ENCODE measurements at places on chromosomes 16 and 17. TPM values are rescaled to one million over a fixed set of nuclear protein-coding genes. Genes with fewer than 3 reads are reported as not detected.

GRCh38 chr17:81233811-81234505 is 4.9 kb downstream of the TEPSIN start:
- no peaks in the 10 kb centered on the region for H3K36me3 ChIP-seq
- no peaks in the 10 kb centered on the region for H3K27me3 ChIP-seq
- H3K4me3 ChIP-seq = no peak overlapping the region

DNA sequence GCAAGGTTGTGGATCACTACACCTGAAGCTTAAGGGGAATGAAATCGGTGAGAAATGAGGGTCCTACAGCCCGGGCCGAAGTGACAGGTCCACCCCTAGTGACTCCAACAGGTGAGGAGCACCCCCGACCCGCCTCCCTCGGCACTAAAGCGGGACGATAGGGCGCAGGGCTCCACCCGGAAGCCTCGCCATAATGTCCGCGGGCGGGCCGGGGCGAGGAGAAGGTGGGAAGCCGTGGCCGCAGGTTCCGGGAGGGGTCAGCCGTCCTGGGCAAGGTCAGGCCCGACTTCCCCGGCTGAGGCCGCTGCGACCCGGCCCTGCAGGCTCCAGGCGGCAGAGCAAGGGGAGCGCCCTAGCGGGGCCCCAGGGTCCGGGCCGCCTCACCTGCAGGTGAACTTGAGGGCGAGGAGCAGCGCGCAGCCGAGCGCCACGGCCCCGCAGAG is 543 bp downstream of the TXNDC11 start:
- no peaks in the 10 kb centered on the region for H3K27me3 ChIP-seq
- H3K36me3 ChIP-seq = no peaks in the 10 kb centered on the region
- DNase-seq = no peak
- peaks cover 19% of the 10 kb centered on the region for H3K4me1 ChIP-seq
- H3K27ac ChIP-seq = peak overlapping the region; percentile 78

The CCDC92B gene
- 3.0 TPM for total RNA-seq

DNA sequence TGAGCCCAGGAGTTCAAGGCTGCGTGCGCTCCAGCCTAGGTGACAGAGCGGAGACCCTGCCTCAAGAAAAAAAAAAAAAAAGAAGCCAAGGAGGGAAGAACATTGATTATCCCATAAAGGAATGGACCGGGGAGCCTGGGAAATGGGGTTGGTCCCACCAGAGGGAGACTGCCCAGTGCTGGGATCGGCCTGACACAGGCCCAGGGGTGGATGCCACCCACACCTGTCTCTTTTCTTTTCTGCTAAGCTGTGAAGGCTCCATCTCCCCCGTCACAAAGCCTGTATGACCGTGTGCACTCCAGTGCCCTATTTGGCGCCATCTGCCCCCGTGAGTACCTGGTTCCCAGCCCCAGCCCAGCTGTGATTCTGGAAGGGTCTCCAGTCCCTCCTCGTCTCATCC is 15.7 kb downstream of the UBALD1 start:
- H3K27me3 ChIP-seq = peaks cover 54% of the 10 kb centered on the region
- no peak for DNase-seq
- H3K4me1 ChIP-seq = no peaks in the 10 kb centered on the region

- no peaks in the 10 kb centered on the region for H3K4me1 ChIP-seq
- DNase-seq = no peak
- no peak overlapping the region for H3K4me3 ChIP-seq
- H3K27me3 ChIP-seq = peaks cover 12% of the 10 kb centered on the region
- H3K36me3 ChIP-seq = no peaks in the 10 kb centered on the region
Observed at GRCh38 chr16:73771196-73772064, 525.2 kb upstream of the PSMD7 start.

- no peak for DNase-seq
- H3K36me3 ChIP-seq = peaks cover 15% of the 10 kb centered on the region
- no peak overlapping the region for H3K27ac ChIP-seq
- no peaks in the 10 kb centered on the region for H3K4me1 ChIP-seq
- no peaks in the 10 kb centered on the region for H3K27me3 ChIP-seq
- no peak overlapping the region for H3K4me3 ChIP-seq
Observed at GRCh38 chr16:8818504-8819270, 21.0 kb downstream of the PMM2 start.

DNA sequence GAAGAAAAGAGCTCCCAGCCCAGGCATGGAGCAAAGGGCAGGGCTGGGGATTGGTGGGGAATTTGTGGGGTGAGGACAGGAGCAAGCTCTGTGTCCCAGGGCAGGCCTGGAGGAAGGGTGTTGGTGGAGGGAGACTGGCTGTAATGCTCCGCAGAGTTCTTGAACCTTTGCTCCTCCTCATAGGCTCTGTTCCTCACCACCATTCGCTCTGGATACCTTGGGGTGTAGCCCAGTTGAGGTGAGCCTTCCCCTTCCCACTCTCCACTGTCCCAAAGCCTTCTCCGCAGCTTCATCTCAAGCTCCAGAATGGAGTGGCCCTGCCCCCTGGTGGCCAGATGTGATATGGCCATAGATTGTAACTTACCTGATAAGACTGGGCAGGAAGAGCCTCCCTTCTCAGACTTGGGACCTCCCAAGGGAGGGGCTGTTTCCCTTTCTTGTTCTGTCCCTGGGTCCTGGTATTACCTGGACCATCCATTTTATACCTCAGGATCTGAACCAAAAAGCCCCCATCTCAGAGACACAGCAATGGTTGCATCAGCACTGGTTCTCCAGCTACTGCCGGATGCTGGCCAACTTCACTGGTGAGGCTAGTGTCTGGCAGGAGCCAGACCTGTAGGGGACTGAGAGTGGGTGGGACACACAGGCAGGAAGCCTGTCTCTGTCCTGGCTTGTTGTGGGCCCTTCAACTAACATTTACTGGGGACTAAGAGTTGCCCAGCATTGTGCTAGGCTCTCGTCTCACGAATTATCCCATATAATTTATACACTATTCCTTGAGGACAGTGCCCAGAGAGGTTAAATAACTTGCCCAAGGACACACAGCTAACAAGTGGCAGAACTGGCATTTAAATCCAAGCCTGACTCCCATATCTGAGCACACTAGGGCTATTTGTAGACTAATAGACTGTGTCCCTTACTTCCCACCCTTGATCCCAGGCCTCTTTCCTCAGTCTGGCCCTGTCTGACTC is 19.1 kb upstream of the STAC2 start:
- H3K27me3 ChIP-seq = no peaks in the 10 kb centered on the region
- no peak overlapping the region for H3K27ac ChIP-seq
- DNase-seq = peak; percentile 73
- H3K36me3 ChIP-seq = no peaks in the 10 kb centered on the region
- H3K4me3 ChIP-seq = no peak overlapping the region

DNA sequence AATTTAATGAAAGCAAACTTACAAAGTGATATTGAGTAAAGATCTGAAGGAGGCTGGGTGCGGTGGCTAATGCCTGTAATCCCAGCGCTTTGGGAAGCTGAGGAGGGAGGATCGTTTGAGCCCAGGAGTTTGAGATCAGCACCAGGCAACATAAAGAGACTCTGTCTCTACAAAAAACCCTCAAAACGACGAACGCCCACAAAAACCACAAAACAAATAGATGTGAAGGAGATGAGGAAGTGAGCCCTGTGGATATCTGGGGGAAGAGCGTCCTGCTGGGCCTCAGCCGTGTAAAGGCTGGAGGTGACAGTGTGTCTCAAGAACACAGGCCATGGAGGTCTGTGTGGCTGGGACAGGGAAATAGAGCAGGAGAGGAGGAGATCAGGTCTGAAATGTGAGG is 68.8 kb downstream of the ITFG1 start:
- H3K27me3 ChIP-seq = no peaks in the 10 kb centered on the region
- no peak overlapping the region for H3K4me3 ChIP-seq
- DNase-seq = peak; percentile 60
- peaks cover 9% of the 10 kb centered on the region for H3K4me1 ChIP-seq
- H3K27ac ChIP-seq = no peak overlapping the region

- no peak overlapping the region for H3K27ac ChIP-seq
- H3K36me3 ChIP-seq = no peaks in the 10 kb centered on the region
- no peak overlapping the region for H3K4me3 ChIP-seq
- peaks cover 6% of the 10 kb centered on the region for H3K4me1 ChIP-seq
Observed at GRCh38 chr17:6393351-6393952, 41.5 kb downstream of the AIPL1 start.

DNA sequence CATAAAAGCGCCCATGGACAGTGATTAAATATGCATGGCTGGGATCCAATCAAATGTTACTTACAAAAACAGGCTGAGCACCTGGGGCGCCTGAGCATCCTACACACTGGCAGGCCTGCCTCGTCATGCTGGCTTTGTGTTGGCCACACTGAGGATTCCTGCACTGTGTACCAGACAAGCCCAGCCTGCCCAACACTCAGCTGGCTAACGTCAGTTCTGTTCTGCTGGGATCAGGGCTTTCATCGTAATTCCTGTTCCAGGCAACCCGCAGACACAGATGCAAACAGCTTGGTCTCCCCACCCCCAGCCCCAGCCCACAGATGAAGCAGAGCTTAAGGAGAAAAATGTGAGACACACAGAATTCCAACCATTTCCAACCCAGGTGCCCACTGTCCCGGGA is 30.7 kb downstream of the PIMREG start:
- no peak overlapping the region for H3K4me3 ChIP-seq
- H3K36me3 ChIP-seq = no peaks in the 10 kb centered on the region
- no peaks in the 10 kb centered on the region for H3K27me3 ChIP-seq
- H3K27ac ChIP-seq = no peak overlapping the region

DNA sequence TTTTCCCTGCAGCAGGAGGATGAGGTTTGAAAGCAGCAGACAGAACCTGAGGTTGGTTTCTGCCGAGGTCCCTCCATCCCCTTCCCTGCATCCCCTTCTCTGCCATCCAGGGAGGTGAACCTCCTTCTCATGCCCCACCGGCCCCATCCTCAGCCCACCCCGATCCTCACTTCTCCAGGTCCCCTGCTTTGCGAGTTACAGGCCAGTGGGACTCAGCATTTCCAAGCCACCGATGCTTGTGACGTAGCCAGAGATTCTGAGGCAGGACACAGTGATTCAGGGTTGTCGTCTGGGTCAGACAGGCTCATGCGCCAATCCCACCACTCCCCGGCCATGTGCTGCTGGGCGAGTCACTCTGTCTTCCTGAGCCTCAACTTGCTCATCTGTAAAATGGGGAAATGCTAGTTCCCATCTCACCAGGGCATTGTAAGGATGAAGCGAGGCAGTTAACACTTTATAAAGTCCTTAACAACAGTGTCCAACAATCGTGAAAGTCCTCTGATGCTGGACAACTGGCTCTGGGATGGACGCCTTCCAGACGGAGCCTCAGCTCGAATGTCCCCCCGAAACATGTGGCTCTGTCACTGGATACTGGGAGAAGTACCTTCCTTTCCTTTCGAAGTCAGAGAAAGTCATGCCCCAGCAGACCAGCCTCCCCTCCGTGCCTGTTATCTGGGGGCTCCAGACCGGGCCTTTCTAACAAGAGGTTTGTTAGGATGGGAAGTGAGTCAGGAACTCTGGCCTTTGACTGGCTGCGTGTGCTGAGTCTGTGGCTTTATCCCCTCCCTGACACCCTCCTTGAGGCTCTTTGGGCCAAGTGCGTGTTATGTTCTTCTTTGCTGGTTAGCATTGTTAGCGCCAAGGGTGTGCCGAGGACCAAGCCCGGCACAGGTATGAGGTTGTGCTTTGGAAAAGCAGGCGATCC is 21.9 kb downstream of the SEC14L5 start:
- no peak overlapping the region for H3K4me3 ChIP-seq
- no peak for DNase-seq
- no peaks in the 10 kb centered on the region for H3K4me1 ChIP-seq
- peaks cover 43% of the 10 kb centered on the region for H3K27me3 ChIP-seq
- no peak overlapping the region for H3K27ac ChIP-seq

The CYGB gene
- total RNA-seq = 1.1 TPM

- H3K4me1 ChIP-seq = no peaks in the 10 kb centered on the region
- no peak overlapping the region for H3K27ac ChIP-seq
- H3K27me3 ChIP-seq = peaks cover 47% of the 10 kb centered on the region
- DNase-seq = no peak
Observed at GRCh38 chr17:47797797-47798196, 23.8 kb downstream of the OSBPL7 start.

All from PC-9 (cell line).